Natural killer cell (primary cell): ENCODE measurements at places on chromosomes 2 and 18. TPM values are rescaled to one million over a fixed set of nuclear protein-coding genes. Genes with fewer than 3 reads are reported as not detected.

The LRATD1 gene
- total RNA-seq = not detected

The AFF3 gene
- total RNA-seq = 5.6 TPM

The VWA3B gene
- total RNA-seq = not detected

The RNF138 gene
- 89.8 TPM for total RNA-seq

The CYRIA gene
- total RNA-seq = 37.4 TPM

The GALNT13 gene
- total RNA-seq = not detected

The NEU2 gene
- total RNA-seq = not detected

The SLC1A4 gene
- 3.9 TPM for total RNA-seq

The GCFC2 gene
- total RNA-seq = 12.0 TPM

The ACMSD gene
- not detected for total RNA-seq

The LCLAT1 gene
- total RNA-seq = 16.2 TPM

The KCNG2 gene
- total RNA-seq = not detected

The MLPH gene
- not detected for total RNA-seq

DNA sequence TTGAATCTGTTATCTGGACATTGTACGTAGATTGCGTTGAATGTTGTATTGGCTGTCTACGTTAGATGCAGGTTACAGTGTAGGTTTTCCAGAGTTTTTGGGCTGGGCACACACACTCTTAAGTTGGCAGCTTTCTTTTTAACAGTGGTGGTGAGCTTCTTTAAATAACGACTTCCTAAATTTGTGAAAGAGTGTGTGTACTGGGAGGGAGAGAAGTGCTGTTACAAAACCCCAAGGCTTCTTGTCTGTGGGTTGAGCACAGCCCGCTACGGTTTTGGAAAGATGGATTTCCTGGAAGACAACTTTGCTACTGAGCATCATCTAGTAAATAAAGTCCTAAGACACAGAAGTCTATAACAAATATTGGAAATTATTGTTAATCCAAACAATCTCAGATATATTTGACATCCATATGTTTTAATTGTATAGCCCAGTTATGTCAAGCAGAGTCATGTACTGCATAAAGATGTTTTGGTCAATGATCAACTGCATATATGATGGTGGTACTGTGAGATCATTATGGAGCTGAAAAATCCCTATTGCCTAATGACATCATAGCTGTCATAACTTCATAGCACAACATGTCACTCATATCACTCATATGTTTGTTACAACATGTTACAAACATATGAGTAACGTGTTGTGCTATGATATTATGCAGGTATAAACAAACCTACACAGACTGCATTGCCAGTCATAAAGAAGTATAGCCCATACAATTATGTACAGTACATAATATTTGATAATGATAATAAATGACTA, 7.9 kb upstream of the THUMPD2 start:
- no peak overlapping the region for H3K4me3 ChIP-seq
- H3K27ac ChIP-seq = no peak overlapping the region
- H3K36me3 ChIP-seq = no peaks in the 10 kb centered on the region

DNA sequence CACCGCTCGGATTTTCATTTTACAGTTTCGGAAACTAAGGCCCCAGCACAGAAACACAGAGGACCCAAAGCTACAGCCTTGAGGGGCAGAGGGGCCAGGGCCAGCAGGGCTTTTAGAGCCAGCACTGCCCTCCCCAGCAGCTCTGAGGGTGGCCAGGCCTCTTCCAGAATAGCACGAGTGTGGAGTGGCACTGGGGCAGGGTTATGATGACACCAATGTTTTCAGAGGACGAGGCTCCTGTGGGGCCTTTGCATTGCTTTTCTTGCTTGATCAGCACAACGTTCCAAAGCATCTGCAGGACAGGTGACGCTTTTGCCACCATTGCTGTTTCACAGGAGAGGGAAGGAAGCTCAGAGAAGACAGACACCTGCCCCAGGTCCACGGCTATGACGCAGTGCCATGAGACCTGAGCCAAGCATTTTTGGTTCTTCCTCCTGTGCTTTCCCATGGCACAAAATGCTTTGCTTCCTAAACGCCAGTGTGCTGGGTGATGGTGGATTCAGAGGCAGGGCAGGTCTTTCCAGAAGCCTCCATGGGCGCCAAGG, 126.9 kb downstream of the MBP start:
- H3K4me3 ChIP-seq = no peak overlapping the region
- H3K27me3 ChIP-seq = no peaks in the 10 kb centered on the region
- H3K27ac ChIP-seq = no peak overlapping the region

DNA sequence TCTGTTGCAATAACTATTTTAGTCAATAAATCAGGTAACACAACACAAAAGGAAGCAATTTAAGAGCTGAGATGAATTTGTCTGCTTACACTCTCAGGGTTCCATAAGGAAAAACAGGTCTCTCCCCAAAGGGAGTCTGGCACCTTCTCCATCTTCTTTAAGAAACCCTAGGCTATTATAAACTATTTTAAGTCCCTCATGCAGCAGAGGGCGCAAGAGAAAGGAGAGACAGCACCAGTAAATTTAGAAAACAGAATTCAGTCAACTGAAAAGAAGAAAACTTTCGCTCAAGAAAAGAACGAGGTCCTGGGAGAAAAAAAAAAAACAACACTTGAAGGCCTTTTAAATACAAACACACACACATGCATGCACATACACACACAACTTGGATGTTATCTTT, 19.1 kb downstream of the SULT1C4 start:
- DNase-seq = no peak
- H3K4me1 ChIP-seq = no peaks in the 10 kb centered on the region
- no peak overlapping the region for H3K27ac ChIP-seq
- no peaks in the 10 kb centered on the region for H3K27me3 ChIP-seq

DNA sequence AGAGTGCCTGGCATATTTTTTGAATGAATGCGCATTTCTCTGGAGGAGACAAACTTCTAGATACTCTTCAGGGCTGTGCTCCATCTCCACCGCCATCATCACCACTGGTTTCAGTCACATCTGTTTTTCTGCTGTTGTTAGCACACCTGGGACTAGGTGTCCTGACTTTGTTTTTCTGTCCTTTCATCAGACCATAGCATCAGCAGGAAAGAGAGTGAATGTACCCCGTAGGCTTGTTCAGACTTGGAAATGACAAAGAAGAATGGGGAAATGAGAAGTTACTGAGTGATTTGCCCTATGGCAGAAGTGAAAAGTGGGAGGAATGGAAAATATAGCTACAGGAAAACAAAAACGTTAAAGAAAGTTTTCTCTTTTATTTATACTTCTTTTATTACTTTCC, 965.2 kb upstream of the FANCL start:
- no peaks in the 10 kb centered on the region for H3K4me1 ChIP-seq
- H3K36me3 ChIP-seq = no peaks in the 10 kb centered on the region
- no peak overlapping the region for H3K4me3 ChIP-seq
- no peaks in the 10 kb centered on the region for H3K27me3 ChIP-seq
- no peak for DNase-seq

DNA sequence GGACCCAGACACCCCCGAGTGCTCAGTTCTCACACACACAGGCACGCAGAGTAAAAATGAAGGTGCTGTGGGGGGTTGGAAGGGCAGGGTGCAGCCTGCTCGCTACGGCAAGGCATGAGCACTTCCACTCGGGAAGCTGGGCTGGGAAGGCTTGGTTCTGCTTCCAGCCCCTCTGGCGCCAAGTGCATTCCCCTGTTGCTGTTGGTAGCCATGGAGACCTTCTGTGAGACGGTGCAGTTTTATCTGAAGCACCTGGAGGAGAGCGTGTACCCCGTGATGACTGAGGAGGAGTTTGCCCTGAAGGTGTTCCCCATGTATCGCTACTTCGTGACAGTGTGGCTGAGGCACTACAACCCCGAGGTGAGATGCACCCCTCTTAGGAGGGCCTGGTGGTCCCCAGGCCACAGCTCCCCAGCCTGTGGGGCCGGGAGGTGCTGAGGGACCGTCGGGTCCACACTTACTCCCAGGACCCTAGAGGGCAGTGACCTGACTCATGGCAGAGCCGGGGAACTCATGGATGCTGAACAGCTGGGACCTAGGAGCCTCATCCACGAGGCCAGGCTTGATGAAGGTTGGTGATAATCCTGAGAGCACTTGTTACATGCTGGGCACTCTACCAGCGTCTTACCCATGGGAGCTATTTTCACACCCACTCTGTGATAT, 15.5 kb downstream of the MROH2A start:
- no peaks in the 10 kb centered on the region for H3K27me3 ChIP-seq
- H3K4me3 ChIP-seq = no peak overlapping the region
- no peak for DNase-seq
- no peak overlapping the region for H3K27ac ChIP-seq
- H3K36me3 ChIP-seq = no peaks in the 10 kb centered on the region

DNA sequence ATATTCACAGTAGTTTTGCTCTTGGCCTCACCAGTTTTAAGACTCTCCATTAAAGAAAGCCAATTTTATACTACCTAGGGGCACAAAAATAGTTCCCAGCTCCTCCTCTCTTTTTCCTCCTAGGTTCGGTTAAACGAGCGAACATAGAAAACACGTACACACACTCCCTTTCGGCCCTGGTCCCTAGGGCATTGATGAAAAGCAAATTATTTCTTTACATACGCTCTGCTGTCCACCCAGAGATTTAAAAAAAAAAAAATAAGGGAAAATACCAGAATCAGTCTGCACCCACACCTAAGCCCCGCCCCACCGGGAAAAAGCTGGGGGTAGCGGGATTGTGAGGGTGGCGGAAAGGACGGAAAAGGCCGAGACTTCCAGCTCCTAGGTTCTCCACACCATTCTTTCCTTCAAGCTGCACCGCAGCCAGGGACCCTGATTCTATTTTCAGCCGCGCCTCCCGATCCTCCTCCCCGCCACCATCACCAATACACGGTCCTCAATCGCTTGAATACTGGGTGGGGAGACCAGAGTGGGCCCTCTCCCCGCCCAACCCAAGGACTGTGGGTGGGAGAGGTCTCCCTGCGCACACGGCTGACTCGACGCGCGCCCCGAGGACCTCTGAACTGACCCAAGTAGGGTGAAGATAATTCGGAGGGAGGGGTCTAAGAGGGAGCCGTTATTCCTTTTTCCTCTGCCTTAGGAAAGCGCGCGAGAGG, 769 bp downstream of the ATF2 start:
- peak overlapping the region; percentile 93 for H3K4me3 ChIP-seq
- H3K4me1 ChIP-seq = peaks cover 10% of the 10 kb centered on the region
- H3K36me3 ChIP-seq = no peaks in the 10 kb centered on the region
- DNase-seq = no peak
- no peaks in the 10 kb centered on the region for H3K27me3 ChIP-seq

- H3K27me3 ChIP-seq = no peaks in the 10 kb centered on the region
- DNase-seq = no peak
- H3K4me1 ChIP-seq = peaks cover 35% of the 10 kb centered on the region
- no peak overlapping the region for H3K4me3 ChIP-seq
- H3K27ac ChIP-seq = peak overlapping the region; percentile 63
- no peaks in the 10 kb centered on the region for H3K36me3 ChIP-seq
These were observed 422.2 kb downstream of the SETBP1 start for GRCh38 chr18:45102863-45103262.

DNA sequence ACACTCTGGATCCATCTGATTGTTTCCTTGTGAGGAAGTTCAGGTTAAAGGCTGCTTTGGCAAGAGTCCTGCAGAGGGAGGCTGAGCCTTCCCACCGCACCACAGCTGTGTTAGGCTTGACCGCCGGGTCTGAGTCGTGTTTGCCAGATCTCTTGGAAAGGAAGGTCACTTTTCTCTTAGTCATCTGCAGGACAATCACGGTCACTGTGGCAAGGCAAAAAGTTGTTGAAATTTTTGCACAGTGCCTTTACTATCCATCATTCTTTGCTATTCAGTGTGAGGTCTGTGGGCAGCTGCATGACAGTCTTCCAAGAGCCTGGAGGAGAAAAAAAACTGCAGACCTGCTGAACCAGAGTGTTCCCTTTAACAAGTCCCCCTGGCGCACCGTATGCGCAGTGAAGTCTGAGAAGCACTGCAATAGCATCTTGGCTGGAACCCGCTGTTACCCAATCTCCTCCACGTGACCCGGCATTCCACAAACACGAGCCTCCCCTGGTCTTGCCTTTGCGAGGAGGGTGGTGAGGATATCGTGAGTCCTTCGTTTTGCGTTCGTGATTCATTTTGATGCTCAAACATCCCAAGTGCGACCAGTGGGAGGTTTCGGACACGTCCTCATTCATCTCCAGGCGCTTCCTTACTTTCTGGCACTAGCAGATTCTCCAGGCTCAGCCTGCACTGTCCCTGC, 23.0 kb downstream of the BIN1 start:
- peaks cover 2% of the 10 kb centered on the region for H3K36me3 ChIP-seq
- DNase-seq = peak; percentile 22
- peak overlapping the region; percentile 78 for H3K27ac ChIP-seq
- H3K4me3 ChIP-seq = no peak overlapping the region
- peaks cover 99% of the 10 kb centered on the region for H3K4me1 ChIP-seq

DNA sequence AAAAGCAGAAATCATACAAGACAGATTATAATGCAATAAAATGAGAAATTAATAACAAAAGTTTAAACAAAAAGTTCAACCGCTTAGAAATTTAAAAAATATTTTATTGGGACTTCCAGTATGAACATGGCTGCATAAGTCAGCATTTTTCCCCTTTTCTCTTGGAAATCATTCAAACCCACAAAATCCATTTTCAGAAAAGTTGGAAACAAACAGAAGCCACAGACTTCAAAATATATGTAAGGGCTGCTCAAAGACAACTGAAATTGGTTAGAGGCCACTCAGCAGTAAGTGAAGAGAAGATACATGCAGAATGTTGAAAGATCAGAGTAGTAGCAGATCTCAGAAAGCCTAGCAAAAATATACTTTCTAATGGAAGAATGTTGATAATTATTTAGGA, 194.0 kb downstream of the DYSF start:
- DNase-seq = no peak
- H3K4me3 ChIP-seq = no peak overlapping the region
- no peaks in the 10 kb centered on the region for H3K27me3 ChIP-seq
- no peaks in the 10 kb centered on the region for H3K36me3 ChIP-seq
- no peaks in the 10 kb centered on the region for H3K4me1 ChIP-seq
- no peak overlapping the region for H3K27ac ChIP-seq

DNA sequence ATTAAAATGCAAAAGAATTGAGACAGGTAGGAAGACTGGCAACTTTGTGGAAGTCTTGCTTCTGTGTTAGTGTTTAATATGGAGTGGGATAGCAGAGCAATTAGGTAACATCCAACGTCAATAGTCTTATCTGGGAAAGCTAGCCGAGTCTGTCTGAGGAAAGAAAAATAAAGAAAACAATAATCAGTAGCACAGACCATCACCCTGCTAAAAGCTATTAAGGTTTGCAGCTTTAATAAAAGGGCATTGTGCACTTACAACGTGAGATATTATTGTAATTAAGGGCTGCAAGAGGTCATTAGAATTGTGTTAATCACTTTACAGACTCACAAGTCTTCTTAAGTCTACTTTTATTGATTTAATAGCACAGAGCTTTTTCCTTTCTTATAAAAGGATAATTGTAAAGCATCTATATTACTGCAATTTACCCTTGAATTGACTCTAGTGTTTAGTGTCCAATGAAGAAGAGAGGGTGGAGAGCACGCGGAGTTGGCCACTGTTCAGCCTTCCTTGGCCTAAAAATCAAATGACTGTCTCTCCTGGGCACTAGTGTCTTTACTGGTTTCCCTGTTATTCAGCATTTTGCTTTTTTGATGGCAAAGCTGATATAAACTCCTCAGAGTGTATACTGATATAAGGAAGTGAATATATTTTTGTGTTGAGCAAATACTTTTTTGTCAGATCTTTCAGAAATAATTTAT, 2.0 kb downstream of the CDH7 start:
- H3K36me3 ChIP-seq = no peaks in the 10 kb centered on the region
- peaks cover 3% of the 10 kb centered on the region for H3K27me3 ChIP-seq
- H3K4me3 ChIP-seq = no peak overlapping the region
- no peaks in the 10 kb centered on the region for H3K4me1 ChIP-seq
- no peak for DNase-seq

- no peak for DNase-seq
- H3K27me3 ChIP-seq = no peaks in the 10 kb centered on the region
- H3K27ac ChIP-seq = no peak overlapping the region
- H3K36me3 ChIP-seq = no peaks in the 10 kb centered on the region
These were observed 80.7 kb downstream of the LYPD1 start for GRCh38 chr2:132589111-132589830.
